Posterior vena cava (tissue), 2 donors: ENCODE measurements at places on chromosomes 7 and 10. TPM values are rescaled to one million over a fixed set of nuclear protein-coding genes. Genes with fewer than 3 reads are reported as not detected.
A peak's percentile ranks its signal among the peaks of the same experiment; 100 is the strongest.

The CLDN3 gene
- not detected for total RNA-seq

The ASB10 gene
- total RNA-seq, result not detected

The SYT15 gene
- 5.9 TPM for total RNA-seq

The SLC39A12 gene
- total RNA-seq, result 0.10 TPM

The UCN3 gene
- not detected for total RNA-seq

The UBE2D1 gene
- 21.3 TPM for total RNA-seq

The DYNC1I1 gene
- 17.9 TPM for total RNA-seq

The EPHB4 gene
- 31.4 TPM for total RNA-seq

The AUTS2 gene
- total RNA-seq, result 52.9 TPM

The FGL2 gene
- 72.6 TPM for total RNA-seq

The NANOS1 gene
- 1.8 TPM for total RNA-seq

The CCDC7 gene
- total RNA-seq, result 32.1 TPM

The FGFBP3 gene
- total RNA-seq, result 1.00 TPM

The NACAD gene
- total RNA-seq, result 8.5 TPM

The SLC18A3 gene
- not detected for total RNA-seq

The CHRM2 gene
- not detected for total RNA-seq

The CLRN3 gene
- not detected for total RNA-seq

The CDC14C gene
- total RNA-seq, result not detected

The SPDYE1 gene
- total RNA-seq, result not detected

The NME8 gene
- total RNA-seq, result 0.29 TPM

DNA sequence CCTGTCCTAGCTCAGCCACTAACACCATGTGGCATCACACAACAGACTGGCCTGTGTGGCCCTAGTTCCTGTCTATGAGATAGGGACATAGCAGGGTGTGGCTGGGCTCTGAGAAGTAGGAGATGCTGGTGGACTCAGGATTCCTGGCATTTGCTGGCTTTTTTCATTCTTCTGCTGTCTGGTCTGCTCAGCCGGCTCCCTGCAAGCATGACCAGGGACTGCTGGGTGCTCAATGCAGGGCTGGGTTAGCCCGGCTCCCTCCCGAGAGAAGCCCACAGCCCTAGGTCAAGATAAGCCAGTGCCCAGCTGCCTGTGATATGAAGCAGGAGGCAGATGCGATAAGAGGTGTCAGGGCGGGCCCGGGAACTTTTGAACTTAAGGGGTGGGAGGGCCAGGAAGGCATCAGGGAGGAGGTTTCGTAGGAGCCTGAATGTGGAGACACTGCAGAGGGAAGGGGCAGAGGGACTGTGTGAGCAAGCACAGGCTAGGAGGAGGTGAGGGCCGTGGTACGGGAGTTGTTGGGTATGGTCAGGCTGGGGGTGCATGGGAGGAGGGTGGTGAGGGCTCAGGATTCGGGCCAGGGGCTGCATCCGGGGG is 3.5 kb downstream of the AQP1 start:
- DNase-seq, result no peak

GRCh38 chr10:30063099-30063498 is 3.7 kb upstream of the JCAD start:
- DNase-seq, result no peak

DNA sequence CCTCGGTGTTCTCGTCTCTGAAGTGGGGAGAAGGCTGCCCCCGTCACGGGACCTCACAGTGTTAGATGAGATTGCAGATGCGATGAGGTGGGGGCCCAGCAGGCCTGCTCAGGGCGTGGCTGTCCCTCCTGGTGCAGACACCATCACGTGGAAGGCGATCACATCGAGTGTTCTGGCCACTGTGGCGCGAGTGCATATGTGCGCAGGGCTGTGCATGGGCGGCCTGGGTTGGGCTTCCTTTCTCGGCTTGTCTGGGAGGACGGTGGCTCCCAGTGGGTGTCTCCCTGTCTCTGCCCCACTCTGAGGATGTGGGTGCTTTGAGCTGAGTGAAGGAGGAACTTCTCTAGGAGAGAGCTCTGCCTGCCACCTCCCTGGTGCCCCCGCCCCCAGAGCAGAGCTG is 83.1 kb downstream of the LHPP start:
- no peak for DNase-seq

DNA sequence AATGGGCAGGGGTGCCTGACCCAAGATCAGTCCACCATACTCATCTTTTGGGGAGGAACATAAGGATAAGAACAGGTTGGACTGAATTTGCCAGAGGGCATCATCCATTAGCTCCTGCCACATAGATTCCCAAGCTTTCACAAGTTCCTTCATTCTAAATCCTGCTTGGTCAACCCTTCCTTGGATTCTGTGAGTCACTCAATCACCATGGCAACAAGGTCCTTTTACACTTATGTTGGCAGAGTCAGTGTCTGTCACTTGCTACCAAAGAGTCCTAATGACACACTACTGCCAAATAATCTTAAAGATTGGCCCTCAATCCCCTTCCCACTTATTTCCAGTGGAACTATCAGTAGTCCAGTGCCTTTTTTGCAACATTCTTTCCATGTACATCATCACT is 5.0 kb upstream of the LGI1 start:
- DNase-seq, result no peak

GRCh38 chr7:80611779-80612178 is 26.7 kb upstream of the CD36 start:
- peak; percentile 64 for DNase-seq

GRCh38 chr7:7673240-7673550 is 32.6 kb downstream of the UMAD1 start:
- DNase-seq, result no peak

- DNase-seq, result no peak
Observed at GRCh38 chr7:112150823-112151641, 55.2 kb downstream of the DOCK4 start.

GRCh38 chr7:120273476-120273975 is 551 bp downstream of the KCND2 start:
- peak; percentile 81 for DNase-seq

- DNase-seq, result no peak
Observed at GRCh38 chr7:28677668-28678067, 265.4 kb downstream of the CREB5 start.

GRCh38 chr7:139772115-139772514 is 5.7 kb downstream of the HIPK2 start:
- no peak for DNase-seq

DNA sequence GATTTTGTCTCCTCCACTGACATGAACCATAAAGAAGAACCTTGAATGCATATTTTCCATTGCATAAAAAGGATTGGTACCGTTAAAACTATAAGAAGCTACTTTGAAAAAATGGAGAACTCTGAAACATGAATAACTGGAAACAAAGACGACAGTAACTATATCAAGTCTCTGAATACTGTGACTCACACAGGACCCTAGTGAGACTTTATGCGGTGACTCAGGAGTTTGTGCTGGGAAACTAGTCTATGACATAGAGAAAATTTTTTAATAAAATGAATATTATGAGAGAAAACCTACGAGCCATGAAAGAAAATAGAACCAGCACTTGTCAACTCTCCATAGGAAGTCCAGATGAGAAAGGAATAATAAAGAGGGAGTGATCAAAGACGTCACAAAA is 339.9 kb upstream of the ADARB2 start:
- no peak for DNase-seq

DNA sequence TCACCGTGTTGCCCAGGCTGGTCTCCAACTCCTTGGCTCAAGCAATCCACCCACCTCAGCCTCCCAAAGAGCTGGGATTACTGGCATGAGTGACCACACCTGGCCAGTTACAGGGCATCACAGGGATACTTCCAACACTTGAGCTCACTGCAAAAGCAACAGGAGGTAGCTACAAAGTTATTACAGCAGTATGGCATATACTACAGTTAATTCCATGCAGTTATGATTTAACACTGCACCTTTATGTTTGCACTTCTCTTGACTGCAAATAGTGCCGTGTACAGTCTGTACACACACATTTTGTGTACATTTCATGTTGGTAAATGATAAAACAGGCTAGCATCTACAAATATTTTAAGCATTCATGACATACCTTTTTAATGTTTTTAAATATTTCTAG is 21.3 kb downstream of the SRPK2 start:
- no peak for DNase-seq

DNA sequence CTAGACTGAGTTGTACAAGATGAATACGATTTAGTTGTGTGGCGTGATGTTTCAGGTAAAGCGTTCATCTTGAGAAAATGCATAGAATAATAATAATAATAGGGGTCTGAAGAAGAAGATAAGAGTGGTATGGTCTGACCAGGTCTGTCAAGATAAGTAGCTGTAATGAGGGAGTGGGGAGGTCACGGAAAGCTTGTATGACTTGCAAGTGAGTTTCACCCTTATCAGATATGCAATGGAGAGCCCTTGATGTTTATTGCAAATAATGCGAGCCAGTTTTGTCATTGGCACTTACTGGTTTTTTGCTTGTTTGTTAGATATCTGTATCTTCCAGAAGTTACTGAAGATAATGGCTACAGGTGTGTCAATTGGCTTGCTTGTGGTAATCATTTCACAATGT is 611.5 kb downstream of the CNTNAP2 start:
- DNase-seq, result no peak

- no peak for DNase-seq
Observed at GRCh38 chr10:14952851-14953423, 959 bp downstream of the DCLRE1C start.

DNA sequence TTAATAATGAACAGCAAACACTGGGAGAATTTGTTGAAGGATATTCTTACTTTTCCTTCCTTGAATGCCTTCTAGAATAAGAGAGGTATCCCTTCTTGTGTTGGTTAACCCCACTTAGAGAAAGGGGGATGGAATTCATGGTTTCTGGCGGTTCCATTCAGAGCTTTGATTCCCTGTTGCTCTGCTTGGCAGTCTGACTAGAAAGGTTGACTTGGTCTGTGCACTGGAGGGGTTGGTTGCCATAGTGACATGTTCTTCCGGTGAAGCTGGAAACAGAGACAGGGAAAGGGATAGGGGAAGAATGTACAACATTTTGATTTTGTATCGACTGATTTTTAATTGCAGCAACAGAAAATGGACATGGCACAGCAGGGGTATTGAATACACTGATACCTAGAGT is 2.5 kb downstream of the TMEM178B start:
- DNase-seq, result no peak

GRCh38 chr10:104300002-104300735 is 31.2 kb downstream of the GSTO2 start:
- no peak for DNase-seq

- DNase-seq, result no peak
Observed at GRCh38 chr7:51253157-51253556, 63.5 kb downstream of the COBL start.

DNA sequence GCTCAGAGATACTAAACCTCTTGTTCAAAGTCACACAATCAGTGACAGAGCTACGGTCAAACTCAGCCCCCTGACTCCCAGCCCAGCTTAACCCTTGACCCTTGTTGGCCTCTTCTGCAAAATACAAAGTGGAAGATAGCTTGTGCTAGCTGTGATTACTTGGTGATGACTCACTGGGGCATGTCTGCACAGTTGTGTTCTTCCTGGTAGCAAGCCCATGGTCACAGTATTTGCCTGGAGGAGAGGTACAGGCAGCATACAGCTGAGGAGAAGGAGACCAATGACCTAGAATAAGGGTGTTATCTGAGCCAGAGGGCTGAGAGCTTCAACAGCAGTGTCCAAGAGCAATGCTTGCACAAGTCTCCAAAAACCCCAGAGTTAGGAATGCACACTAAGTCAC is 5.7 kb upstream of the HSPA12A start:
- DNase-seq, result no peak

DNA sequence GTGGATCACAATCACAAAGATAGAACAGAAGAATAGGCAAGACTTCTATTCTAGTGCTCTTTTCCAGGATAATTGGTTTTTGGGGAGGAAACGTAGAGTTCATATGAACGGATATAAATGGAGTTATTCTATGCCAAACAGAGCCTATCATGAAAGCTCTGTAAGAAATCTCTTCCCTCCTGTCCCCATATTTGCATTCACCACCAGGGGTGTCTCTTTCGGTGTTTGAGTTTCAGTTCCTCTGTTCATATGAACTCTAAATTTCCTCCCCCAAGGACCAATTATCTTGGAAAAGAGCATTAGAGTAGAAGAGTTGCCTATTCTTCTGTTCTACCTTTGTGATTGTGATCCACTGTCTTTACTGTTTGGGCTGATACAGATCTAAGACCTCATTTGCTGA is 48.3 kb upstream of the CDC14C start:
- DNase-seq, result no peak

GRCh38 chr7:96122746-96123145 is 199.2 kb downstream of the SLC25A13 start:
- DNase-seq, result no peak

GRCh38 chr10:43287056-43288007 is 20.5 kb upstream of the RASGEF1A start:
- DNase-seq, result no peak

GRCh38 chr7:123616223-123616622 is 14.6 kb downstream of the ASB15 start:
- DNase-seq, result no peak

- peak; percentile 73 for DNase-seq
Observed at GRCh38 chr7:1846331-1847065, 176.4 kb downstream of the ELFN1 start.

GRCh38 chr10:69243817-69244216 is 23.7 kb downstream of the HKDC1 start:
- DNase-seq, result no peak

DNA sequence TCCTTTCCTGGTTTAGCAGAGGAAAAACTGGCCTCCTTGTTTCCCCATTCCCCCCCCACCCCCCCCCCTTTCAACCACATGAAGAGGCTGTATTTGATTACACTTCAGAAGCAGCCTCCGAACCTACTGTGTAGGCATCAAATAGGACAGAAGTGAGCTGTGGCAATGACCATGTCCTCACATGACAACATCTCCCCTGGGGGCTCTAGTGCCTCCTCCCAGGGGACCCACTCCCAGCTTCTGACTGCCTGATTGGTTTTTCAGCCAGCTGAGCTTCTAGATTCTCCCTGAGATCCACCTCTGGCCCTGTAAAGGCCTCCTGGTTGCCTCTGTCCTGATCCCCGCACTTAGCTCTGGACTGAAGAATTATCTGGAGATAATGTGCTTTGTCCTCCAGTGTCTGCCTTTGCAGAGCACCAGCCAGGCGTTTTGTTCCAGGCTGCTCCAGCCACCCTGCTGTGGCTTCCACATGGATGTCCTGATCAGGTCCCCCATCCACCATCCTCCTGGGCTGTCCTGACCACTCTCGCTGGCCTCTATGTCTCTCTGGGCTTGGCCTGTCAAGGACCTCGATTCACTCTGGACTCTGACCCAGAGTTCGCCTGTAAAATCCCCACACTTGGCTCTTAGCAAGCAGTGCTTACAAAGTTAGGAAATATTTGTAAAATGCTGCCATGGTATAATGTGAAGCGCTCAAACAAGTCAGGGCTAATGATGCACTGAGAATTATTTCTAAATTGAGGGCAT is 42.4 kb upstream of the TOMM7 start:
- DNase-seq, result no peak
